ENCODE measurements at places on chromosomes 4 and X. TPM values are rescaled to one million over a fixed set of nuclear protein-coding genes. Genes with fewer than 3 reads are reported as not detected.
A peak's percentile ranks its signal among the peaks of the same experiment; 100 is the strongest.

GRCh38 chr4:150078579-150079080 lies 385 bp downstream of the DCLK2 start:
- H3K27ac ChIP-seq: peak overlapping the region; percentile 65
- no peaks in the 10 kb centered on the region for H3K27me3 ChIP-seq
- no peaks in the 10 kb centered on the region for H3K4me1 ChIP-seq
- H3K36me3 ChIP-seq: no peaks in the 10 kb centered on the region

DNA sequence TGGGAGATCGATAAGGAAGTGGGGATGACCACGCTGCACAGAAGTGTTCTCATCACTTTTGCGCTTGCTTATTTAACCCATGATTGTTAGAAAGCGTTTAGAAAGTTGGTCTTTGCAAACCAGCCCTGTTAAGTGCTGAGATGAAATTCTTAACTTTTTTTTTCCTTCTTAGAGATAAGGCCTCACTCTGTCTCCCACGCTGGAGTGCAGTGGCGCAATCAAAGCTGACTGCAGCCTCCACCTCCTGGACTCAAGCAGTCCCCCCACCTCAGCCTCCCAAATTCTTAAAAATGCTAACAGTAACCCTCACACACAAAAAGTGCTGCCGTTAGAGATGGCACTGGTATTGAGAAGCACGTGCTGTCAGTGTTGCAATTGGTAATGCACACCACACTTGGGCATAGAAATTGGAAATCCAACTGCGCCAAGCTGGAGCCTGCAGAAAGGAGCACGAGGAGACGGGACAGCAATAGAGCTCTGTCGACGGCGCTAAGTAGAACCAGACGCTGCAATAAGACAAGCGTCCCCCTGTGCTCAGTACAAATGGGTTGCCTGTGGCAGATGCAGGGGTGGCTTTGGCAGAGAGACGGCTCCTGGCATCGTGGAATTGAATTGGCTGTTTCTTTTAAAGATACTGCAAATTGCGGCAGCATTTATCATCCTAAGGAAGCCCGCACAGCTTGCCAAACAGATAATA lies 113.4 kb downstream of the TBL1X start:
- no peak overlapping the region for H3K27ac ChIP-seq
- no peaks in the 10 kb centered on the region for H3K27me3 ChIP-seq
- no peaks in the 10 kb centered on the region for H3K4me1 ChIP-seq
- no peak for DNase-seq

The TLR1 gene
- 1.2 TPM for total RNA-seq

The CT45A8 gene
- not detected for total RNA-seq

- no peak overlapping the region for H3K27ac ChIP-seq
- H3K27me3 ChIP-seq: no peaks in the 10 kb centered on the region
- DNase-seq: no peak
- no peaks in the 10 kb centered on the region for H3K4me1 ChIP-seq
- no peaks in the 10 kb centered on the region for H3K36me3 ChIP-seq
- H3K4me3 ChIP-seq: no peak overlapping the region
These were observed 148.5 kb downstream of the DHRSX start for GRCh38 chrX:2351999-2352995.

GRCh38 chrX:43805579-43805978 lies 76.7 kb downstream of the MAOB start:
- H3K4me3 ChIP-seq: no peak overlapping the region
- DNase-seq: no peak
- no peaks in the 10 kb centered on the region for H3K4me1 ChIP-seq
- H3K27ac ChIP-seq: no peak overlapping the region
- H3K27me3 ChIP-seq: no peaks in the 10 kb centered on the region
- H3K36me3 ChIP-seq: no peaks in the 10 kb centered on the region

The KLHL4 gene
- 0.58 TPM for total RNA-seq

DNA sequence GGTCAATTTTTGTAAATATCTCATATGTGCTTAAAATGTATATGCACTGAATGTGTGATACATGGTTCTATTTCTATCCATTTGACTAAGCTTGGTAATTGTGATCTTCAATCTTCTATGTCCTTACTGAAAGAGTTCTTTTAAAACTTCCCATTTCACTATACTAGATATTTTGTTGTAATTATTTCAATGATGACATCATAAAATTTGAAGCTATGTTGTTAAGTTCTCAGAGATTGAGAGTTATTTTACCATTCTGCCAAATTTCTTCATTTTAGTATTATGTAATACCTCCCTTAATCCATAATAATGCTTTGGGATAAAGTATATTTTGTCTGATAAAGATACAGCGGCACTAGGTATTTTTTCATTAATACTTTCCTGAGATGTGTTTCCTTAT lies 1307.3 kb downstream of the RPA4 start:
- no peak for DNase-seq
- H3K27me3 ChIP-seq: no peaks in the 10 kb centered on the region
- no peaks in the 10 kb centered on the region for H3K4me1 ChIP-seq
- H3K36me3 ChIP-seq: no peaks in the 10 kb centered on the region
- H3K27ac ChIP-seq: no peak overlapping the region
- H3K4me3 ChIP-seq: no peak overlapping the region

GRCh38 chrX:123771449-123772064 lies 38.7 kb upstream of the THOC2 start:
- H3K4me1 ChIP-seq: no peaks in the 10 kb centered on the region
- DNase-seq: no peak
- H3K36me3 ChIP-seq: no peaks in the 10 kb centered on the region
- no peaks in the 10 kb centered on the region for H3K27me3 ChIP-seq

GRCh38 chr4:187017147-187017546 lies 293.5 kb upstream of the FAT1 start:
- DNase-seq: no peak
- H3K36me3 ChIP-seq: no peaks in the 10 kb centered on the region
- no peak overlapping the region for H3K4me3 ChIP-seq
- no peaks in the 10 kb centered on the region for H3K4me1 ChIP-seq
- no peaks in the 10 kb centered on the region for H3K27me3 ChIP-seq

The CNGA2 gene
- not detected for total RNA-seq

- H3K27me3 ChIP-seq: no peaks in the 10 kb centered on the region
- H3K27ac ChIP-seq: peak overlapping the region; percentile 78
- H3K4me1 ChIP-seq: peaks cover 25% of the 10 kb centered on the region
- peak; percentile 86 for DNase-seq
- peak overlapping the region; percentile 26 for H3K4me3 ChIP-seq
- no peaks in the 10 kb centered on the region for H3K36me3 ChIP-seq
These were observed 4.4 kb downstream of the ZFYVE28 start for GRCh38 chr4:2413821-2414610.

The NSG1 gene
- 2.4 TPM for total RNA-seq

- H3K4me1 ChIP-seq: no peaks in the 10 kb centered on the region
- no peak overlapping the region for H3K27ac ChIP-seq
- H3K4me3 ChIP-seq: no peak overlapping the region
These were observed 275.2 kb downstream of the TENM3 start for GRCh38 chr4:182518421-182518820.

DNA sequence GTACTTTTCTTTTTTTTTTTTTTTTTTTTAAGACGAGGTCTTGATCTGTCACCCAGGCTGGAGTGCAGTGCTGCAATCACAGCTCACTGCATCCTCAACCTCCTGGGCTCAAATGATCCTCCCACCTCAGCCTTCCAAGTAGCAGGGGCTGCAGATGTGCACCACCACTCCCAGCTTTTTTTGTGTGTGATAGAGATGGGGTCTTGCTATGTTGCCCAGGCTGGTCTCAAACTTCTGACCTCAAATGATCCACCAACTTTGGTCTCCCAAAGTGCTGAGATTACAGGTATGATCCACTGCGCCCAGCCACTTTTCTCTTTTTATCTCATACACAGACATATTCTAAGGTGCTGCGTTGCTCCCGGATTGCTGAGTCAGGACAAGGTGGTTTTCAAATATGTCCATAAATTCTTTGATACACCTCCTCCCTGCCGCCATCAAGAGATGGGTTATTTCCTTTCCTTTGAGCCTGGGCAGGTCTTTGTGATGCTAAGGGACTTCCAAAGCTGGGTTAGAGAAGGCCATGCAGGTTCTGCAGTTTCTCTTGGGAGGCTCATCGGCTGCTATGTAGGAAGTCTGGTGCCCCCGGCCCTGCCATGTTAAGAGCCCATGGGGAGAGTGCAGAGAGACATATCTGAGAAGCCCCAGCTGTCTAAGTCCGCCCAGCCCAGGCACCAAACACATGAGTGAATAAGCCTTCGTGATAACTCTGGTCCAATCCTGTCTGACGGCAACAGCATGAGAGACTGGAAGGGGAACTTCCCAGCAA lies 8.4 kb upstream of the PLA2G12A start:
- H3K27ac ChIP-seq: no peak overlapping the region
- H3K4me1 ChIP-seq: no peaks in the 10 kb centered on the region
- H3K4me3 ChIP-seq: no peak overlapping the region
- no peaks in the 10 kb centered on the region for H3K36me3 ChIP-seq
- DNase-seq: no peak

DNA sequence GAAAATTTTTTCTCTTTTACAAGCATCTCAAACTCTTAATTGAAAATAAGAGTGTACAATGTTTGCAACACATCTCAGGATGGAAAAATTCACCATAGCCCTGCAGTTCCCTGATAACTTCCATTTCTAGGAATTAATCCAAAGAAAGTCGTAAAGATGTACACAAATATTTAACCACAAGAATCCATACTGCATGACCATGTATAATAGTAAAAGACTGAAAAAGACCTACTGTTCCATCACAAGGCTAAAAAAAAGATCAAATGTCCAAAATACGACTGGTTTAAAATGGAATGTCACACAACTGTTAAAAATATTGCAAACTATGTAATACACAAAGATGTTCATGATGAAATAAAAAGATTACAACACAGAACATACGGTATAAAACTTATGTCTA lies 32.1 kb downstream of the HUWE1 start:
- no peak for DNase-seq
- H3K4me1 ChIP-seq: no peaks in the 10 kb centered on the region
- H3K4me3 ChIP-seq: no peak overlapping the region
- no peaks in the 10 kb centered on the region for H3K27me3 ChIP-seq

The KIT gene
- 9.3 TPM for total RNA-seq

The PCDH19 gene
- total RNA-seq: 1.3 TPM

DNA sequence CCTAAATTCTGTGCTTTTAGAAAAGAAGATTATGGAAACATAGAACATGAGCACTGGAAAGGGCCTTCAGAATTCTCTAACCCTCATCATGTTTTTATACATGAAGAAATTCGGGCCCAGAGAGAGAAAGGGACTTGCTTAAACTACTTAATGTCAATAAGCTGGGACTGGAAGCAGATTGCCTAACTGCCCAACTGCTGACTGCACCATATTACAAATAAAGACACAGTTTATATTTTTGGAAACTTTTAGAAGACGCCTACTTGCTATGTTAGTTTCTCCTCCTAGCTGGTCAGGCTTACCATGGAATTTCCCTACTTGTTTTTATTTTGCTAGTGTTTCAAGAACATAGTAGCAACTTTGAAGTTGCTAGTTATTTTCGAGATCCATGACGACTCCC lies 47.1 kb downstream of the SLC9A6 start:
- no peak for DNase-seq
- H3K4me1 ChIP-seq: no peaks in the 10 kb centered on the region

- no peaks in the 10 kb centered on the region for H3K4me1 ChIP-seq
- no peak overlapping the region for H3K4me3 ChIP-seq
- H3K27me3 ChIP-seq: no peaks in the 10 kb centered on the region
- no peaks in the 10 kb centered on the region for H3K36me3 ChIP-seq
- no peak overlapping the region for H3K27ac ChIP-seq
- peak; percentile 18 for DNase-seq
These were observed 66.1 kb downstream of the KLHL4 start for GRCh38 chrX:87583679-87584078.

The SLITRK2 gene
- 0.02 TPM for total RNA-seq

The SPCS3 gene
- total RNA-seq: 147 TPM

DNA sequence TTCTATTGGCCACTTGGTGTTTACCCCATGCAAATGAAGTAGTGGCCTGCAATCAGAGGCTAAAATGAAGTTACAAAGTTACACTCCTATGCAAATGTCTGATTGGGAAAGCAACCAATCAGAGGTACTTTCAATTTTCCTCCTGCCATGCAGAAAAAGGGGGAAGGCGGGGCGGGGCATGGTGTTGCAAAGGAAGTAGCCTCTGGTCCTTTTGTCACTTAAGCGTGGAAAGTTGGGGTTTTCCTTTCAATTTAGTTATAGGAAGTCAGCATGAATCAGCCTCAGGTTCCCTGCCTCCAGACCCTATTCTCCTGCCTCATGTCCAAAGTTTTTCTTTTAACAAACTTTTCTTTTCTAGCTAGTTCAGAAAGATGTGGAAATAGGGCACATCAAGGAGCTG lies 69.3 kb downstream of the GPC4 start:
- no peaks in the 10 kb centered on the region for H3K4me1 ChIP-seq
- no peaks in the 10 kb centered on the region for H3K27me3 ChIP-seq
- H3K4me3 ChIP-seq: no peak overlapping the region
- no peaks in the 10 kb centered on the region for H3K36me3 ChIP-seq
- no peak overlapping the region for H3K27ac ChIP-seq

The F8A2 gene
- total RNA-seq: not detected

GRCh38 chr4:55385201-55385649 lies 10.5 kb upstream of the TMEM165 start:
- H3K4me1 ChIP-seq: no peaks in the 10 kb centered on the region
- no peak for DNase-seq
- no peak overlapping the region for H3K27ac ChIP-seq
- H3K27me3 ChIP-seq: no peaks in the 10 kb centered on the region
- H3K36me3 ChIP-seq: no peaks in the 10 kb centered on the region

DNA sequence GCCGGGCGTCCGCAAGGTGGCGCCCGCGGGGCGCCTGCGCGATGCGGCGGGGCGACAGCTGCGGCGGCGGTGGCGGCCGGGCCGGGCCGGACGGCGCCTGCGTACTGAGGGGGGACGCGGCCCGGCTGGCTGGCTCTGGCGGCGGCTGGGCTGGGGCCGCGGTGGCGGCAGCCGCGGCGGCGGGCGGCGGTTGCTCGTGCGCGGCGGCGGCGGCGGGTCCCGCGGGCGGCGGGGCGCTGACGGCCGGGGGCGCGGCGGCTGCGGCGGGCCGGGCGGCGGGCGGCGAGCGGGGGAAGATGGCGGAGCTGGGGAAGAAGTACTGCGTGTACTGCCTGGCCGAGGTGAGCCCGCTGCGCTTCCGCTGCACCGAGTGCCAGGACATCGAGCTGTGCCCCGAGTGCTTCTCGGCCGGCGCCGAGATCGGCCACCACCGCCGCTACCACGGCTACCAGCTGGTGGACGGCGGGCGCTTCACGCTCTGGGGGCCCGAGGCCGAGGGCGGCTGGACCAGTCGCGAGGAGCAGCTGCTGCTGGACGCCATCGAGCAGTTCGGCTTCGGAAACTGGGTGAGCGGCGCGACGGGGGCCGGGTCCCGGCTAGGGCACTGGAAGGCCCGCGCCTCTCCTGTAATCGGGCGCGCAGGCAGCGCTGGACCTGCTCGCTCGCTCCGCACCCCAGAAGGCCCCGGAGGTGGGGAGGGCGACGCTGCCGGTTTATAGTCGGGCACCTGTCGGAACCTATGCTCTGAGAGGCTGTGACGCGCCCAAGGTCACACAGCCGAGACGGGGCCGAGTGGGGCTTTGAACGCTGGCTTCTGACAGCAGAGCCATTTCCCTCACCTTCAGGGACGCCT lies at the start of gene TADA2B:
Gene TADA2B (plus strand): TSS at position 89 of the 853 bp plus-strand sequence. CDS start 208 bp downstream, at position 297.
- no peaks in the 10 kb centered on the region for H3K27me3 ChIP-seq
- H3K27ac ChIP-seq: peak within 1 kb of the TSS; percentile 75
- peak; percentile 65 for DNase-seq
- H3K36me3 ChIP-seq: no peaks in the 10 kb centered on the region
- H3K4me1 ChIP-seq: peaks cover 24% of the 10 kb centered on the region

The DRP2 gene
- 0.37 TPM for total RNA-seq

The MAB21L2 gene
- 2.0 TPM for total RNA-seq

- H3K36me3 ChIP-seq: peaks cover 18% of the 10 kb centered on the region
- H3K27ac ChIP-seq: no peak overlapping the region
- no peaks in the 10 kb centered on the region for H3K27me3 ChIP-seq
- no peak for DNase-seq
These were observed 33.9 kb downstream of the SEC24D start for GRCh38 chr4:118801895-118802575.
